ENCODE measurements at places on chromosomes 5 and 9.

DNA sequence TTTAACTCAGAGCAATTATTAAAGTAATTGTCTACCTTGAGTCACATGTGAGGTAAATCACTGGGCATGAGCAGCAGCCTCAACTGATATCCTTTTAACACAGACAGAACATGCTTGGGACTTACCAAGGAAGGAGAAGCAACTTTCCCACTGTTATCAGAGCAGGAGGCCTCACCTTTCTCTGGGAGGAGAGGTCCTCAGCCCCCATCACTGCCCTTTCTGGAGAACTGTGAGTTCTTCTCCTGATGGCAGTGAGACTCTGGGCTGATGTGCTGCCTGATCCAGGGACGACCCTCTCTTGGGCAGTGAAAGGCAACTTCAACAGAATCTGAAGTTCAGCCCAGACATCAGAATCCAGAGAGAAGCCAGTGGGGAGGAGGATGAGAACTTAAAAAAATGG, 343.4 kb upstream of the IRX1 start:
- no peak for DNase-seq

GRCh38 chr5:140383300-140383699, 18.3 kb upstream of the ANKHD1 start:
- no peak for DNase-seq

DNA sequence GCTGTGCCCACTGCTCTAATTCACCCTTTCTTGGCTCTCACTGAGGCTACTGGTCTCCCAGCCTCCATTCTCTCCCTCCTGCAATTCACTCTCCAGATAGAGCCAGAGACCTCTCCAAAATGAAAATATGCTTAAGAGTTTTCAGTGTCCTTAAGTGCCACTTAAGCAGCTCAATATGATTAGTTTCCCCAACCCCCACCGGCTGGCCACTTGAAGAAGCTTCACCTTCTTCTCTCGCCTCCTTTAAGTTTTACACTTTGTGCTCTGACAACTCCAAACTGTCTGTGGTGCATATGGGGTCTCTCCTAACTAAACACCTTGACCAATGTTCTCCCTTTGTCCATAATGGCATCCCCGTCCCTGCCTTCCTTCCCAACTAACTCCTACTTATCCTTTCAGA, 53.4 kb downstream of the CDK5RAP2 start:
- DNase-seq: no peak

GRCh38 chr5:131581702-131582101, 53.3 kb downstream of the RAPGEF6 start:
- no peak for DNase-seq

- DNase-seq: no peak
Observed at GRCh38 chr5:131198625-131199024, 27.9 kb downstream of the LYRM7 start.

DNA sequence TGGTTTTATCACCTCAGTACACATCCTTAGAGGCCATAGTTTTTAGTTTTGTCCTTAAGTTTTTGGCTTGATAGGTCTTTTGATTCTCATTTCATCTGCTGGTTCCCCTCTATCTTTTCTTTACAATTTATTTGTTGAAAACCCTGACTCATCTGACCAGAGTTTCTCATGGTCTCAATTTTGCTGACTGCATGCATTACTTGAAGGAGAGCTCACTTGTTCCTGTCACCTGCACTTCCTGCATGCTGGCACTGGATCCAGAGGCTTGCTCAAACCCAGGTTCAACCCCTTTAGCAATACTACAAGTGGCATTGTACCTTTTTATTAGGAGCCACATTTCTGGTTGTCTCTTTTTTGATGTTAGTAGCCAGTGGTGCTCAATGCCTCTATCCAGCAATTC, 26.7 kb downstream of the FBXO10 start:
- DNase-seq: no peak

DNA sequence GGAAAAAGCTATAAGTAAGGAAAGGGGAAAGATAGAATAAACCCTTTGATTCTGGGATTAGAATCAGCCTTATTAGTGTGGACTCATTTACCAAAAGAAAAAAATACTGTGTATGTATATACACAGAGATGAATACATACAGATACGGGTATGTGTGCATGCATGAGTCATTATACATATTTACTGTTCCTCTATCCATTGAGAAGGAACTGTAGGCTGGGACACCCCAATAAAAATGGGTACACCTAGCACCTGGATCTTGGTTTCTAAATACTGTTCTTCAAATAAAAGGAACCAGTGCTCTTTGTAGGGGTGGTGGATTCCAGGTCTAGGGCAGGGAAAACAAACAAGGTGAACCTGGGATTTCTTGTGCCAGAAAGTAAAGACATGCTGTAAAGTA, 48.3 kb downstream of the WHRN start:
- DNase-seq: no peak

DNA sequence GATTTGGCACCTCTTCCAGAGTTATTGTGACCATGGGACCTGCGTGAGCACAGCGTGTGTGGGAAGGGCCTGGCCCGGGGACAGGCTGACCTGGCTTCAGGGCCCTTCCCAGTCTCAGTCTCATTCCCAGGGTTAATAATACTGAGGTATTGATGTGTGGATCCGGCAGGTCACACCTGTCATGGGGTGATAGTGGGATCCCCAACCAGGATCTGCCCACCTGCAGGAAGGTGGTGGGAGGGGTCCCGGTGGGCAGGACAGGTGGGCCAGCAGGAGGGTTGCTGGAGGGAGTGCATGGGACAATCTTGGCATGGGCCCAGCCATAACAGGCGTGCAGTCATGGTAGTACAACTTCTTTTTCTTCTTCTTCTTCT, 55.4 kb downstream of the COL15A1 start:
- DNase-seq: no peak

GRCh38 chr9:71748280-71748743, 20.0 kb downstream of the CEMIP2 start:
- DNase-seq: no peak

- DNase-seq: peak; percentile 71
Observed at GRCh38 chr5:124651663-124652513, 94.6 kb downstream of the ZNF608 start.

- DNase-seq: no peak
Observed at GRCh38 chr5:87393331-87393730, 19.4 kb downstream of the CCNH start.

- no peak for DNase-seq
Observed at GRCh38 chr5:15326932-15327331, 173.0 kb upstream of the FBXL7 start.

- DNase-seq: no peak
Observed at GRCh38 chr9:18405240-18405639, 68.7 kb upstream of the ADAMTSL1 start.

GRCh38 chr9:121949364-121949763, 143.7 kb downstream of the TTLL11 start:
- no peak for DNase-seq

- no peak for DNase-seq
Observed at GRCh38 chr9:10678010-10678409, 65.2 kb upstream of the PTPRD start.

- DNase-seq: no peak
Observed at GRCh38 chr5:137147346-137147745, 351.8 kb downstream of the SPOCK1 start.

GRCh38 chr5:178126556-178126955, 4.3 kb upstream of the RMND5B start:
- no peak for DNase-seq

GRCh38 chr5:39273314-39273954, 54.1 kb upstream of the FYB1 start:
- DNase-seq: no peak

DNA sequence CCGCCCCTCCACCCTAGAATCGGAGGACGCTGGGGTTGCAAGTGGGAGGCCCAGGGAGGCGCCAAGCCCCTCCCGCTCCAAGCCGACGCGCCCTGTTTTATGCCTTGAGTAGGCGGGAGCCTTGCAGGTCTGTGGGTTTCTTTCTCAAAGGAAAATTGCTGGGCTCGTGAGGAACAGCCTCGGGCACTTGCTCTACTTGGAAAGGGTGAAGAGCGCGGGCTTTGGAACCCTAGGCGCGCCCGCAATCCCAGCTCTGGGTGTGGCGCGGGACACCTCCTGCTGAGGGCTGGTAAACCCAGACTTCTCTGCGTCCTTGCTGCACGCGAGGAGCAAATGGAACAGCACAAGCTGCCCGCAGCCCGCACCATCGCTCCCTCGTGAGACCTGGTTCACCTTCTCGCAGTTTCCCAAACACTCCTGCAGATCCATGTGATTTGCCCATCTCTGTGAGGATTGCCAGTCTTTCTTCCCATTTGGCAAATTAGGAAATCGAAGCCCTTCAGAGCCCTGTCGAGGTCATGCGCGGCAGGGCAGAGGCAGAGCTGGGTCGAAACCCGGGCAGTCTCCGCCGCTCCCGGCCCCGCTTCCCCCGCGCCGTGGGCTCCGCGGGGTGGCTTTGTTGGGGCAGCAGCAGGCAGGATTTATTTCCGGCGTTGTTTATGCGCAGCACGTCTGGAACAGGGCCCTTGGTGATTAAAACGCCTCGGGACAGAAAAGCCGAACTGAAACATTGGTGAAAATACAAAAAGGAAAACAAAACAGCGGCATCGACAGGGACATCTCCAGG, 98.4 kb upstream of the CPLX2 start:
- DNase-seq: no peak

GRCh38 chr5:149450199-149450598, 71.1 kb upstream of the IL17B start:
- DNase-seq: no peak

DNA sequence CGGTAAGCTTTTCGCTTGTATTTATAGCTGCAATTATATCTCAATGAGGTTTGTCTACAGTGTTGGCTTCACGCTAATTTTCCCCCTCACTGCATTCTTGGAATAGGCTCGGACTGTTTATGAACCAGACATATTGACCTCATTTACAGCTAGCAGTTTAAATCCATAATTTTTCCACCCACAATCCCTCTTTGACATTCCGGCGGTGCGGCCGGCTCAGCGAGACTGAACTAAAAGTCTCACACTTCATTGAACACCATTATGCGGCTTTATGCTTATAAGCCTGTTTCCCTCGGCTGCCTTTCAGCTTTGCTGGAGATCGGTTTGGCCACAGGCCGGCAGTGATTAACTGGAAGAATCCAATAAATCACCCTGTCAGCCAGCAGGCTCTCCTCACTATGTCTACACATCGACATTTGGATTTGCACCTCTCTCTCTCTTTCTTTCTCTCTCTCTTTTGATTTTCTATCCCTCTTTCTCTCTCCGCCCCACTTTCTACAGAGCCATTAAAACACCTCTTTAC, 315.0 kb upstream of the TLE4 start:
- no peak for DNase-seq

GRCh38 chr9:135509458-135509857, 9.0 kb downstream of the MRPS2 start:
- DNase-seq: no peak

- no peak for DNase-seq
Observed at GRCh38 chr5:158623971-158624370, 475.7 kb downstream of the EBF1 start.

GRCh38 chr5:177984584-177985206, 11.3 kb downstream of the PROP1 start:
- no peak for DNase-seq

- DNase-seq: no peak
Observed at GRCh38 chr5:142115937-142116614, 7.5 kb downstream of the NDFIP1 start.

DNA sequence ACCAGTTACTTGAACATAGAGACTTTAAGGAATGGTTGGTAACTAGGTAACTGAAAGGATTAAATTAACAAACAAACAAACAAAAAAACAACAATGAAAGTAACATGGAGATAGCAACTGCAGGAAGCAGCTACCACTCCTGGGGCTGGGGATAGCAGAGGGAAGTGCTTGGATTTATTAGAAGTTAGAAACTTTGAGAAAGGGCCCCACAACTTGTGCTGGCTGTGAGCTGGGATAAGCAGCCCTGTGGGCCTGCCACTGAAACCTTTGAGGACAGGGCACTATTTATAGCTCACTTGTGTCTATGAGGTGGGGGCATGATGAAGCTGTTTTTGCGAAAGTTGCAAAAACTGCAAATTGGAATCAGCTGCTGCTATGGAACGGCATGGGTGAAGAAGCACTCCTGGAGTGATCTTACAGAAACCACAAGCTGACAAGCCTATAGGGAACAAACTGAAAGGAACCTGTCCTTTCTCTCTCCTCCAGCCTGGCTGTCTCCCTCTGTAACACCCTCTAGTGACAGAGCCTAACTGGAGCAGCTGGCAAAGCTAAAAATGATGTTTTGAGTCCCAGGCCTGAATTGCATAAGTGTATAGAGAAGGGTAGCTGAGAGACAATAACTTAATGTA, 91.4 kb upstream of the RANBP6 start:
- DNase-seq: peak; percentile 47

DNA sequence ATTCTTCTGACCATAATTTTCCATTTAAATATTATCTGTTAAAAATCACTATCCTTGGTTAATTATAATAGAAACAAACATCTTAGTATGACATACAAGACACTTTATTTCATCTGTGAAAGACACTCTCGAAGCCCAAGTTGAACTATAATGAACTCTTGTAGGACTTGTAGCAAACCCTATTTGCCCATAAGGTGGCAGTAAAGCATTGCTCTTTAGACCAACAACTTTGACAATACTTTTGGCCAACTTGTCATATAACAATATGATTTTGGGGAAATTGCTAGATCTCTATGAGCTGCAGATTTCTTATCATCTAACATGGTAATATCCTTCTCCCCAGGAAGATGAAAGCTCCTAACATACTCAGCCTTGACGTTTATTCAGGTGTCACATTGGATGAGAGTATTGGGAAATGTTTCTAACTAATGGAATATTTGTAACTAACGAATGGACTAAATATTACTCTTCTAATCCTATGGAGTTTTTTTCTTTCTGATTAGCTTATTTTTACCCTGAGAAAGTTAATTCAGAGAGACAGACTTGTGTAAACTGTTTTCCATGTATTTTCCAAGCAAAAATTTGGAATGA, 11.0 kb downstream of the SPINK14 start:
- peak; percentile 10 for DNase-seq

GRCh38 chr9:87564111-87564510, 66.4 kb downstream of the DAPK1 start:
- no peak for DNase-seq

DNA sequence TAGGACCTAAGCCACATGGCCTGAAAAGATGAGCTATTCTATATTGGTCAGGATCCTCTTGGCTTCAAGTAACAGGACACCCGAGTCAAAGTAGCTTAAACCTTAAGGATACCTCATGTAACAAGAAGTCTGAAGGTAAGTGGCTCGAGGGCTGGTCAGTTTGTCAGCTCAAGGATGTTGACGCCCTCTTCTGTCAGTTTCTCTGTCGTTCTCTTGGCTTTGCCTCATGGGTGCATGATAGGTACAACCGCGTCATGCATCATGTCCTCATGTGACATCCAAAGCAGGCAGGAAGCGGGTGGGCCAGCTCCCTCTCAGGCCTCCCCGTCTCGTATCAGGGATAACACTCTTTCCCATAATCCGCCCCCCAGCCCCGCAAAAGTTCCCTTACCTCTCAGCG, 22.1 kb upstream of the TCERG1 start:
- DNase-seq: no peak

DNA sequence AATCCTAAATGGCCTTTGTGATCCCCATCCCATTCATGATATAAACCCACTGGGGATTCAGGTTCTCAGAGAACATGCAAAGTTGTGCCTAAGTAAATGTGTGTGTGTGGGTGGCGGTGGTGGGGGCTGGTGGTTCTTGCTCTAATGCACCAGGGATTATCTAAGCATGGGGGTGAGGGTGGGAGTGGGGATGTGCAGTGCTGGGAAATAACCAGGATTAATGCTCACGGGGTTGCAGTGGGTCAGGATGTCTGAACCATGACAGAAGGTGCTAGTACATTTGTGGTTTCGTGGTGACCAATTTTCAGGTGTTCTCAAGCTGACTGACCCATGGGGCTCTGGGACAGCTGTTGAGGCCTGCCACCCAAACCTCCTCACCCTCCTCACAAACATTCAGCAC, 101.0 kb downstream of the ZNF608 start:
- DNase-seq: peak; percentile 26

- DNase-seq: no peak
Observed at GRCh38 chr9:79799691-79800335, 228.0 kb downstream of the TLE4 start.

Measured in GM10248 (cell line).